Heart left ventricle (tissue), 16 donors: ENCODE measurements at places on chromosomes 16 and 17. TPM values are rescaled to one million over a fixed set of nuclear protein-coding genes. Genes with fewer than 3 reads are reported as not detected.

DNA sequence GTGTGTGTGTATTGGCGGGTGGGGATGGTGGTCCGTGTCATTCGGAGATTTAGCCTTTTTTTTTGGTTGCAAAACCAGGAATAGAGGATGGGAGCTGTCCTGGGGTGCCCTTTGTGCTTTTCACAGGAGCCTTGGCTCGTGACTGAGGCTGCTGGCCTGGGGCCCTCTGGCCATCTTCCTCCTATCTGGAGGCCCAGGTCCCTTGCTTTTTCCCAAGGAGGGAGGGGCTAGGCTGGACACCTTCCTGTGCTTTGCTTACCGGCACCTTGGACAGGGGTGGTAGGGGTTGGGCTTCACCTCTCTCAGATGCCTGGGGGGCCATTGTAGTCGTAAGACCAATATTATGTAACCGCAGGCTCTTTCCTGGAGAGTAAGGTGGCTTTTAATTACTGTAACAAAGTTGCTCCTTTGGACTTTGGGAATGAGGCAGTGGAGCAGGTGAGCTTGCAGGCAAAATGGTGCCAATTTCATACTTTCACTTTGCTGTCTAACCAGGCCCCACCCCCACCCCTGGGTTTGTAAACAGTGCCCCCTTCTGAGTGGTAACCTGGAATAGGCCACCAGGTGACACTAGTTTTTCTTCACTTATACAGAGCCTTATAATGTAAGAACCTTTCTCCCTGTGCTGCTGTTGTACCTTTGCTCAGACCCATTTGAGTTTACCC, 1.2 kb downstream of the DYNLL2 start:
- peak; percentile 44 for DNase-seq

- DNase-seq, result no peak
Observed at GRCh38 chr17:37361543-37361942, 14.2 kb upstream of the C17orf78 start.

Gene KRTAP4-3
- not detected for polyA plus RNA-seq

Gene KRT36
- polyA plus RNA-seq, result not detected

Gene ZNF48
- polyA plus RNA-seq, result 3.1 TPM

GRCh38 chr17:82300707-82301270, 16.6 kb downstream of the CD7 start:
- peak; percentile 71 for DNase-seq

Gene KRT33A
- polyA plus RNA-seq, result not detected

Gene TEDC2
- polyA plus RNA-seq, result 0.46 TPM

GRCh38 chr17:77535435-77535834, 394.7 kb downstream of the SEC14L1 start:
- DNase-seq, result no peak

Gene LDHD
- 104 TPM for polyA plus RNA-seq

Gene METTL9
- polyA plus RNA-seq, result 51.3 TPM

- DNase-seq, result no peak
Observed at GRCh38 chr17:79785900-79786810, 8.2 kb downstream of the CBX2 start.

DNA sequence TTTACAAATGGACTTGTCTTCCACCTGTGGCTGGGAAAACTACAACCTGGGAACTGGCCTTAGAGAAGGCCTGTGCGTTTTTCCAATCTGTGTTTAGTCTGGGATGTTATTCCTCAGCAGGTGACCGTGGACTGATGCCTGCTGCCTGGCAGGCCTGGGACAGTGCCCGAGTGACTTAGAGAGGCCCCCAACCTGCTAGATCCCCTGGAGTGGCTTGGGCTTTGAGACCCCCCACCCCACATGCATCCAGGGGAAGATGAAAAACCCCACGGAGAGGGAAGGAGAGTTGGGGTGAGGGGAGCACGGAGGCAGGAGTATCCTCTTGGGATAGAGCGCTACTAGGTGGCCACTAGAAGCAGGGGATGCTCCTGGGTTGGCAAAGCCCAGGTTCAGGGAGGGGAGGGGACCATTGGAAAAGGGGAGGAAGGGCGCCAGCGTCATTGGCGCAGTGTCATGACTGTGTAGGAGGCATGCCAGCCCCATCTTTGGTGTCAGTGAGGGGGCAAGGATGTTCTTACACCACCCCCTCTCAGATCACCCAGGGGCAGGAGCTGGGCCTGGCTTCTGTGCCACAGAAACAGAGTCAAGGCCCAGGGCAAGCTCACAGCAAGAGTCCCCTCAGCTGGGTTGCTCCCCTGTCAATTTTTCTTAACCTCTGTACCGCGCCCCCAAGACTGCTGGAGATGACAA, 54.1 kb downstream of the MEAK7 start:
- DNase-seq, result no peak

- DNase-seq, result no peak
Observed at GRCh38 chr16:28495795-28496749, 1.6 kb downstream of the APOBR start.

DNA sequence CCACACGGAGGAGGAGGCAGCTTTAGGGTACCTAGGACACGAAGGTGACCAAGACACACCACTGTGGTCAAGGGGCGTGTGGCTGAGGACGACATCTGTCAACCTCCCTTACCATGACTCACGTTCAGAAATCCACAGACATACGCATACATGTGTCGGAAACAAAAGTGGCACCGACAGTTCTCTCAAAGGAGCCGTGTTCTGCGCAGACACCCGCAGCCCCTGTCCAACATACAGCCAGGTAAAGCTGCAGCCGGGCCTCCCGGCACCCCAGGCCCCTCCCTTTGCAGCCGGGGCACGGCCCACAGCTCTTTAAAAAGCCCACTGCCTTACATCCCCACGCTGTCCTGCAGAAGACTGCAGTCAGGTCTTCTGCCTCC, 40.5 kb upstream of the KLHDC4 start:
- DNase-seq, result no peak

DNA sequence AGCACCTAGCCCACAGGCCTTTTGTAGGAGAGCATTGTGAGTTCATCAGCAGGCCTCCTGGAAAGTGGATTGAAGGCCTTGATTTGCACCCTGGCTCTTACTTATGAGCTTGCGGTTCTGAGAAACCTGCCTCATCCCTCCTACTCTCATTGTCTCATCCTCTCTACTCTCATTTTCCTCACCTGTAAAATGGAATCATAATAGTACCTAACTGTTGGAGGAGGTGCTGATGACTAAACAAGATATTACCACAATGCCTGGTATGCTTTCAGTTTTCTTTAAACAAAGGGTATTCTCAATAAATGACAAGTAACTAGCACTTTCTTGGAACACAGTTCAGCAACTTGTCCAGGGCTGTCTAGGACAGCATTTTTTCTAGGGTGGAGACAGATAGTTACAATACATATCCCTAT, 243.1 kb upstream of the MAF start:
- DNase-seq, result no peak
